PC-3 (cell line): ENCODE measurements at places on chromosomes 12 and 14.

DNA sequence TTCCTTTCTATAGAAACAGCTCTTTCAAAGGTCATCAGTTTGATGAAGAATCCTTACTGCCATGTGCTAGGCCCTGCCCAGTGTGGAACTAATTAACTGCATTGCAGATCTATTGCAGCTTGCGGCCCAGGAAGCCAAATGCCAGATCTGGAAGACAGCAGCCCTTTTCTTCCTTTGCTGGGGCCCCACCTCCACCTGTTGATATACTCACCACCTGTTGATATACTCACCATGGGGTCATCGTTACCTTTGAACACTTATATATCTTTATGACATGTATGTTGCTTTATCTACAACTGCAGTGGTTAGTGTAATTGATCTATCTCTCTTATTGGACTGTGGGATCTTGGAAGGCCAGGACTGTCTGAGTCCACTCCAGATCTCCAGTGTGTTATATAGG, 292.5 kb downstream of the ATP23 start:
- no peak overlapping the region for H3K4me3 ChIP-seq
- H3K27me3 ChIP-seq, result no peaks in the 10 kb centered on the region
- H3K36me3 ChIP-seq, result no peaks in the 10 kb centered on the region
- no peak overlapping the region for H3K27ac ChIP-seq
- DNase-seq, result no peak

GRCh38 chr12:111780166-111780565, 13.4 kb downstream of the ALDH2 start:
- no peak overlapping the region for H3K4me3 ChIP-seq
- no peak for DNase-seq
- H3K27me3 ChIP-seq, result no peaks in the 10 kb centered on the region

GRCh38 chr12:123488539-123489230, 30.7 kb downstream of the SNRNP35 start:
- no peaks in the 10 kb centered on the region for H3K36me3 ChIP-seq
- DNase-seq, result no peak
- no peaks in the 10 kb centered on the region for H3K27me3 ChIP-seq
- H3K27ac ChIP-seq, result no peak overlapping the region
- H3K4me3 ChIP-seq, result no peak overlapping the region

GRCh38 chr12:131540138-131540623, 170.7 kb upstream of the SFSWAP start:
- peaks cover 44% of the 10 kb centered on the region for H3K27me3 ChIP-seq
- no peak for DNase-seq
- no peaks in the 10 kb centered on the region for H3K36me3 ChIP-seq
- H3K4me1 ChIP-seq, result no peaks in the 10 kb centered on the region

DNA sequence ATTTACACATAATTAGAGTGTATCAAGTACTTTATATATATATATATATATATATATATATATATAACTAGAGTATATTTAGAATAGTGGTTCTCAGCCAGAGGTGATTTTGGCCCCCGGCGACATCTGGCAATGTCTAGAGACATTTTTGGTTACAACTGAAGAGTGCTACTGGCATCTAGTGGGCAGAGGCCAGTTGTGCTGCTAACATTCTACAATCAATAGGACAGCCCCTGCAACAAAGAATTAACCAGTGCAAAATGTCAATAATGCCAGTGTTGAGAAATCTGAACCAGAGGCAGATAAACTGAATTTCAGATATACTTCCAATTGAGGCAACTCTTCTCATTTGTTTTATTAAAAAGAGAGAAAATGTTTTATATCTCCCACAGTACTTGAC, 8.9 kb downstream of the GTF2A1 start:
- H3K27me3 ChIP-seq, result no peaks in the 10 kb centered on the region
- DNase-seq, result peak; percentile 38
- H3K4me1 ChIP-seq, result no peaks in the 10 kb centered on the region
- H3K27ac ChIP-seq, result no peak overlapping the region

- peak; percentile 29 for DNase-seq
- H3K4me1 ChIP-seq, result peaks cover 18% of the 10 kb centered on the region
- no peaks in the 10 kb centered on the region for H3K36me3 ChIP-seq
- no peaks in the 10 kb centered on the region for H3K27me3 ChIP-seq
- no peak overlapping the region for H3K27ac ChIP-seq
Observed at GRCh38 chr12:123713398-123713797, 1.2 kb downstream of the ATP6V0A2 start.

- H3K4me1 ChIP-seq, result peaks cover 37% of the 10 kb centered on the region
- no peak for DNase-seq
- no peaks in the 10 kb centered on the region for H3K27me3 ChIP-seq
- no peaks in the 10 kb centered on the region for H3K36me3 ChIP-seq
- peak overlapping the region; percentile 58 for H3K4me3 ChIP-seq
- H3K27ac ChIP-seq, result peak overlapping the region; percentile 76
Observed at GRCh38 chr14:100692256-100692655, 34.4 kb upstream of the DLK1 start.

- H3K4me1 ChIP-seq, result peaks cover 15% of the 10 kb centered on the region
- peak; percentile 100 for DNase-seq
- H3K27ac ChIP-seq, result peak within 1 kb of the TSS; percentile 48
- no peaks in the 10 kb centered on the region; the same call in 1 of the 2 replicates for H3K36me3 ChIP-seq
Observed at GRCh38 chr14:64914237-64915028, at the start of gene CHURC1. Gene CHURC1, plus strand, starts transcription at chr14:64914455. Its CDS starts 41 bp downstream, at chr14:64914496.

- no peak overlapping the region for H3K27ac ChIP-seq
- H3K27me3 ChIP-seq, result no peaks in the 10 kb centered on the region
- no peak for DNase-seq
- no peak overlapping the region for H3K4me3 ChIP-seq
- H3K36me3 ChIP-seq, result no peaks in the 10 kb centered on the region
Observed at GRCh38 chr12:123071857-123072256, 79.0 kb downstream of the PITPNM2 start.

GRCh38 chr12:24756479-24757024, 192.3 kb downstream of the BCAT1 start:
- DNase-seq, result no peak
- no peaks in the 10 kb centered on the region for H3K4me1 ChIP-seq
- H3K36me3 ChIP-seq, result no peaks in the 10 kb centered on the region
- 0 out of 2 replicates have a peak, but pooled peaks cover 10% of the 10 kb centered on the region for H3K27me3 ChIP-seq
- H3K27ac ChIP-seq, result no peak overlapping the region
- no peak overlapping the region for H3K4me3 ChIP-seq

- H3K4me1 ChIP-seq, result peaks cover 11% of the 10 kb centered on the region
- H3K27ac ChIP-seq, result no peak overlapping the region
- no peak for DNase-seq
Observed at GRCh38 chr12:131140697-131141096, 187.0 kb downstream of the ADGRD1 start.

GRCh38 chr12:132710405-132711079, at the start of gene PGAM5:
Gene PGAM5, plus strand, starts transcription at chr12:132710842. Its CDS starts 35 bp downstream, at chr12:132710877.
- H3K27me3 ChIP-seq, result no peaks in the 10 kb centered on the region
- 0 out of 2 replicates have a peak, but pooled peaks cover 12% of the 10 kb centered on the region for H3K4me1 ChIP-seq
- peak; percentile 95 for DNase-seq
- peak within 1 kb of the TSS; percentile 94 for H3K4me3 ChIP-seq

DNA sequence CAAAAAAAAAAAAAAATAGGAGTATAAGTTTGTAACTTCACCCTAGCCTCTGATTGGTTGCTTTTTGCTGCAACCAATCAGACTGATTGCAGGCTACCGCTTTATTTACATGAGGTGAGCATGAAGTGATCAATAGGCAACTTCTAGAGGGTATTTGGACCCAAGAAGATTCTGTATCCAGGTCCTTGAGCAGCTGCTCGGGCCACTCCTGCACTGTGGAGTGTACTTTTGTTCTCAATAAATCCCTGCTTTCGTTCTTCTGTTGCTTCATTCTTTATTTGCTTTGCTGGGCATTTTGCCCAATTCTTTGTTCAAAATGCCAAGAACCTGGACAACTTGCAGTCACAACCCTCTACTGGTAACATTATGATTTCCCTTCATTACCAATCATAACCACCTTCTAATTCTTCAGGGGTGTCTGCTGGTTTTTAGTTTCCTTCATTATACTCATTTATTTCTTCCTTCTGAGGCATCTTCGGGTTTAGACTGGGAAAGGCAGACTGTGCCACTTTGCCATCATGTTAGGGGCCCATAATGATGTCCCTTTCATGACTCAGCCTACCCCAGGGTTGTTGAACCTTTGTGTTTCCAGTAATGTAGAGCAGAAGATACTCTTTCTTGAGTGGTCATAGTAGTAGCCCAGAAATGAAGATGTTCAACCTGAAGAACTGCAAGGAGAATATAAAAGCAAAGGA, 43.4 kb upstream of the LIMA1 start:
- H3K36me3 ChIP-seq, result no peaks in the 10 kb centered on the region
- H3K4me1 ChIP-seq, result peaks cover 29% of the 10 kb centered on the region
- H3K4me3 ChIP-seq, result peak overlapping the region; percentile 48
- peak; percentile 88 for DNase-seq

GRCh38 chr12:127607146-127607725, 659.7 kb upstream of the TMEM132C start:
- H3K27ac ChIP-seq, result no peak overlapping the region
- H3K27me3 ChIP-seq, result peaks cover 43% of the 10 kb centered on the region
- no peak overlapping the region for H3K4me3 ChIP-seq
- H3K36me3 ChIP-seq, result no peaks in the 10 kb centered on the region
- no peaks in the 10 kb centered on the region for H3K4me1 ChIP-seq
- no peak for DNase-seq

- peak; percentile 86 for DNase-seq
- H3K4me3 ChIP-seq, result peak overlapping the region; percentile 86
- peaks cover 5% of the 10 kb centered on the region; the same call in 1 of the 2 replicates for H3K36me3 ChIP-seq
- H3K27me3 ChIP-seq, result no peaks in the 10 kb centered on the region
- H3K4me1 ChIP-seq, result peaks cover 44% of the 10 kb centered on the region
Observed at GRCh38 chr12:47903927-47904712, 674 bp downstream of the VDR start.
